Airway epithelial cell (primary cell): ENCODE measurements at places on chromosomes 13 and 19. TPM values are rescaled to one million over a fixed set of nuclear protein-coding genes. Genes with fewer than 3 reads are reported as not detected.

Gene ITGBL1
- total RNA-seq: 0.23 and 0.63 TPM in 2 replicates

Gene KLK6
- total RNA-seq: 2.2 and 2.8 TPM in 2 replicates

Gene BRCA2
- 3.2 and 9.5 TPM in 2 replicates for total RNA-seq

Gene ELSPBP1
- total RNA-seq: not detected in 2 replicates

Gene ANGPTL4
- 55.1 and 67.8 TPM in 2 replicates for total RNA-seq

Gene ZNF578
- 0.14 and 0.35 TPM in 2 replicates for total RNA-seq

Gene KCNN4
- total RNA-seq: 11.5 and 12.9 TPM in 2 replicates

Gene VSIG10L
- total RNA-seq: 6.3 and 6.6 TPM in 2 replicates

Gene LGALS14
- not detected in 2 replicates for total RNA-seq
